ENCODE measurements at places on chromosomes 1 and 21.

DNA sequence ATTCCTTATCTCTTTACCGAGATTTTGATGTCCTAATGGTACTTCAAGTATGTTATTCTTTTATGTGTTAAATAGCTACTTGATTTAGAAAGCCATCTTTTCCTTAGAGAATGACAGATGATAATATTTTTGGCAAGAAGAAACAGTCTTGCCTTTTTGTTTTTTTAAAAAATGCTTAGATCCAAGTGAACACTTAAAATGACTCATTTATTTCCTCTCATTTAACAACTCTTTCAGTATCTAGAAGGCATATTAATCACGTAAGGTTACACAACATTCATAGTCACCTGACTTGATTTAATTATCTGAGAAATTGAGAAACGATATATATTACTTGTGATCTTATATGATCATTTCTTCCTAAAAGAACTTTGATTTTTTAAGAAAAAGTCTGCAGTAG is 52.4 kb downstream of the SUCO start:
- DNase-seq = no peak

DNA sequence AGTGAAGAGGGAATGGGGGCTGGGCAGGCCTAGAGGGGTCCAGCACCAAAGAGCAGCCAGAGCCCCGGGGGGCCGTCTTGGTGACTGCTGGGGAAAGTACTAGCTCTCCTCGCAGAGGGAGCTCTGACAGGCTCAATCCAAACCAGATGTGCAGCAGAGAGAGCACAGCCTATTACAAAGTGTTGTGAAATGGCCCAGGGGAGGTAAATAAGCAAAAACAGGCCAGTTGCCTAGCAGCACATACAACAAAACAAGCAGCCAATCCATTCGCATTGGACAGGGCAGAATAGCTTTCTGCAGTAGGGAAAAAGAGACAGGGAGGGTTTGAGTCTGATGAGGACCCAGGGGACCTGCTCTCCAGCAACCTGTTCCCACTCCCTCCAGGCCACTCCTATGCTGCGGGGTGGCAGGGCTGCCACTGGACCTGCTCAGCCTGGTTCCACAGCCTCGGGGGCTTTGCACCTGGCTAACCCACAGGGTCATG is 239.6 kb upstream of the FGGY start:
- no peak for DNase-seq

DNA sequence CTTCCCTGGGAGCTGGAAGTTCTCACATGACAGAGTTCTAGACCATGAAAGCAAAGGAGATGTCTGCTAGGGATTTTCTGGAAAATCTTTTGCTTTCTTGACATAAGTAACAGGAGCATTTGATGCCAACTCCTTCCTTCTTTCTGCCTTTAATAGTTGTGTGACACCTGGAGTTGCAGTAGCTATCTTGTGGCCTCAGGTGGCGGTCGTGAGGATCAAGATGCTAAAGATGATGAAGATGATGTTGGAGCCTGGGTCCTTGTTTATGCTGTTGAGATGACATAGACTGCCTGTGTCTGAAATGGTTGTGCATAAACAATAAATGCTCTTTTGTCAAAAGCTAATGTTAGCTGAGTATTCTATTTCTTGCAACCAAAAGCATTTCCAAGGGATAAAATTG is 32.7 kb upstream of the KIRREL1 start:
- DNase-seq = no peak

DNA sequence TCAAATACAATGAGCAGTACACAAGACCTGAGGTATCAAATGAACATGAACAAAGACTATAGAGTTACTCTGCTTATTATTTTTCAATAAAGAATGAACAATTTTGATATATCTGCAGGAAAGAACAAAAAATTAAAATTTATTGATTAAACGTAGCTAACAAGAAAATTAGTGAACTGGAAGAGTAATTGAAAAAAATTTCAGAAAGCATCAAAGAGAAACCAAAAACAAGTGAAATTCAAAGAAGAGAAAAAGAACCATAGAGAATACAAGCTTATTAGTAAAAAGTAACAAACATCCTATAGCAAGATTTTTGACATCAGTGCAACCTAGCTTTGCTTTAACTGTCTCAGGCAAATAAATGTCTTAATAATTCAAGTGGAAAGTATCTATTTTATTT is 106.6 kb downstream of the LRRIQ3 start:
- no peak for DNase-seq

DNA sequence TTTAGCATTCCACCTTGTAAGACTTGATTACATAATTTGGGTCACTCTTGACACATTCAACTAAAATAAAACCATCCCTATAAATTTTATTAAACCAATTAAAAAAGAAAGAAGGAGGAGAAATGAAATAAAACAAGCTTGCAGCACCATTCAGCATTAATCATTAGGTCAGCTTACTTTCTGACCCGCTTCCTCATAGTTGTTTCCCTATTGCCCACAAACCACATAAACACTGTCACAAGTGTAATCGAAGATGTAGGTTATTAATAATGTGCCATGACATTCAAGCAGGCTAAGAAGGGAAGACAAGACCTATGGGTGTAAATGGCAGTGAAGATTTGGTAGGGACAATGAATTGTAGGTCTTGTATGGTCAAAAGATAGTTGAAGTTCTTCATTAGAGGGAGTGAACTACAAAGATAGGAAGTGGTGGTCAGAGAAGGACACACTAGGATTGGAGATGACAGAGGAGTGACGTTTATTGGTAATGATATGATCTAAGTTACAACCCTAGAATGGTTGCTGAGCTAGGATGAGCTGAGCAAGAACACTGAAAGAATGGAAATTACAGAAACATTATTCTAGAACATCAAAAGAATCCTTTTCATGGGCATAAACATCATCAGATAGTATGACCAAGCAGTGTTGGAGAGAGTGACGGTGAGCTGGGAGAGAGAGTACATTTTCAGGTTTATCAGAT is 231.5 kb downstream of the KCNT2 start:
- DNase-seq = no peak

DNA sequence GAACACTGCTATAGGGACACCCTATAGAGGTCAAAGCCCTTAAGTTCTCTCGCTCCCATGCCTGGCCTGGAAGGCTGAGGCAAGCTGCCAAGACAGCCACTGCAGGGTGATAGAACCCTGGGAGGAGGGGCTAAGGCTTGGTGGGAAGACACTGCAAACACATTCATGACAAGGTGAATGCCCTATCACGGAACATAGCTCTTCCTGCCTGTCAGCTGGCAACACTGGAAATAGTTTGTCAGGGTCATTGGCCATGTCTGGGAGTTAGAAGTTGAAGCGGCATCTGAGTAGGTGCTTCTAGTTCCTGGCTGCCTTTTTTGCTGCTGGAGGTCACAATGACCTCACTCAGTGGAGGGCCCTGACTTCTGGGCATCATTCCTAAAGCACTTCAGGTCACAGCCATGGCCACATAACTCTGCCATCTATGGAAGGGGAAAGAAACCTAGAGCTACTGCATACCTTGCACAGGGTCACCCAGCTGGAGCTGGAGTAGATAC is 4.2 kb downstream of the FABP3 start:
- no peak for DNase-seq

DNA sequence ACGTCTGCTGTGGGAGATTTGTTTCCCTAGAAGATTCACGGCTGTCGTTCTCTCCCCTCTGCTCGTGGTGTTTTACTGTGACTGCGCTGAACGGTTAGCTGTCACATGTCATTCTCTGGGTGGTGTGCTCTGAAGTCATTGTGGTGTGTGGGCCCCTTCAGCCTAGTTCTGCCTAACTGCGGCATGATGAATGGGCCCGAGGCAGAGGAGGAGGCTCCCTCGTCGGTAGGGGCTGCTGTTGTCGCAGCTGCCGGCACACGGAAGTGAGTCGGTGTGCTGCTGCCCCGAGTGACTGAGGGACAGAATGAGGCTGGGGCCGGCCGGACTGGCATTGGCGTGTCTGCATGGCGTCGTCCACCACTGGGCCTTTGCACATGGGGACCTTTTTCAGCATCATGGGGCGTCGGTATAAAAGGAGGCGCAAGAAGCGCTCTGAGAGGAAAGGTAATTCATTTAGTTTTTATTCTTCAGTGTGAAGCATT is 77.9 kb downstream of the ADARB1 start:
- peak; percentile 49 for DNase-seq

DNA sequence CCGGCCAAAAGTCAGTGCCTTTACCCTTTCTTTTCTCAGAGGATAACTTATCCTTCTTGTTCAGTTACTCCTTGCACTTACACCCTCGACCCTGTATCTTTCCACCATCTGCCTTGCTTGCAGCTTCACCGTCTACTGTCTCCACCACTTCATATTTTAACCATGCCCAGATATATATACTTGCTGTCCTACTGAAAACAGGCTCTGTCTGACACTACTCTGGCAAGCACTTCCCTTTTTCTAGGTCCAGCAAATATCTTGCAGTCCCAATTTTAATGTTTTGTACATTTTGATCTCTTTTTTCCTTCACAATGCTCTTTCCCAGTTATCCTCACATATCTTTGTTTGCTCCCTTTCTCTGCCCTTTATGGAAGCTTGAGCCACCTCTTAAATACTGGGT is 308.6 kb downstream of the TPR start:
- no peak for DNase-seq

GRCh38 chr1:3821004-3821403 is 24.7 kb upstream of the LRRC47 start:
- no peak for DNase-seq

- DNase-seq = no peak
Measured at GRCh38 chr1:87329526-87330056, 911 bp downstream of the LMO4 start.

GRCh38 chr1:45446950-45447672 is 43.9 kb downstream of the TESK2 start:
- no peak for DNase-seq

GRCh38 chr1:216820345-216820744 is 97.1 kb upstream of the ESRRG start:
- DNase-seq = no peak

GRCh38 chr1:182080955-182081582 is 19.6 kb upstream of the ZNF648 start:
- DNase-seq = no peak

DNA sequence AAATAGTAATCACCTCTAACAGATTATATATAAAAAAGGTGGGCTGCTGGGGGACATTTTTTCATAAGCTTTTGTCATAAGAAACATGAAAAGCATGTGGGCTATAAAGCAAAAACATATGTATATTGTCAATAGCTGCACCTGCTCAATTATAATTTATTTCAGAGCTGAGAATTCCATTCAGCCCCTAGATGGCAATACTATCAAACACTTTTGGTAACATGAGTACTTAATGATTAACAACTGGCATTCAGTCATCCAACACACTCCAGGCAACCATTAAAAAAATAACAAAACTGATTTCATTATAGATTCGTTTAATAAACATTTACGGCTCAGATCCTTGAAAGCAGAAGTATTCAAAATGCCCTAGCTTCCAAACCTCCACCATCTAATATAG is 115.1 kb downstream of the KCTD3 start:
- no peak for DNase-seq

- DNase-seq = peak; percentile 21
Measured at GRCh38 chr1:67766141-67766978, 66.9 kb downstream of the GNG12 start.

- DNase-seq = no peak
Measured at GRCh38 chr21:36719614-36720013, 20.7 kb downstream of the SIM2 start.

GRCh38 chr21:45162115-45162514 is 87.7 kb downstream of the ADARB1 start:
- DNase-seq = no peak

DNA sequence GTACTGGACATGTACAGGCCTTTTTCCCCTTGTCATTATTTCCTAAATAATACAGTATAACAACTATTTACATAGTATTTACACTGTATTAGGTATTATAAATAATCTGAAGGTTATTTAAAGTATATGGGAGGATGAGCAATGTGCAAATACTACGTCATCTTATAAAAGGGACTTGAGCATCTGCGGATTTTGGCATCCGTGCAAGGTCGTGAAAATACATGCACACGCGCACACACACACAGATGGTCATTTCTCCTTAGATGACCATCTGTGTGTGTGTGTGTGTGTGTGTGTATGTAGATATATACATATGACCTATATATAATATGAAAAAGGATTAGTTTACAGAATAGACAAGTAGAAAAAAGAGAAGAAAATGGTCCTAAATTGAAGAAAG is 15.4 kb downstream of the ALG14 start:
- DNase-seq = no peak

DNA sequence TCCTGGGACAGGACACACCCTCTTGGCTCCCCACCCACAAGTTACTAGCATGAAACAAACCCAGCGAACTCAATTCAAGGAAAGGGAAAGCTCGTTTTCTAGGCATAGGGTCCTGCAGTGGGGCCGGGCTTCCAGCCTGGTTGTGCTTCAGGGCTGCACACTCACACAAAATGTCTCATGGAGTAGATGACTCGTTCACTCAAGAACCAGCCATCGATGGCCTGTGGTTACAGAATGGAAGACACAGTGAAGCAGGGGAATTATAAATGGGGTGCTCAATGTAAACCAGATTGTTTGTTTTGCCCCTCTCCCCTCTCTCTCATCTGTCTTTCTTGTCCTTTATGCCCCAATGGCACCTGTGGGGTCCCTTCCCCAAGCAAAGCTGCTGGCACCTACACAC is 56.0 kb upstream of the COX20 start:
- no peak for DNase-seq

DNA sequence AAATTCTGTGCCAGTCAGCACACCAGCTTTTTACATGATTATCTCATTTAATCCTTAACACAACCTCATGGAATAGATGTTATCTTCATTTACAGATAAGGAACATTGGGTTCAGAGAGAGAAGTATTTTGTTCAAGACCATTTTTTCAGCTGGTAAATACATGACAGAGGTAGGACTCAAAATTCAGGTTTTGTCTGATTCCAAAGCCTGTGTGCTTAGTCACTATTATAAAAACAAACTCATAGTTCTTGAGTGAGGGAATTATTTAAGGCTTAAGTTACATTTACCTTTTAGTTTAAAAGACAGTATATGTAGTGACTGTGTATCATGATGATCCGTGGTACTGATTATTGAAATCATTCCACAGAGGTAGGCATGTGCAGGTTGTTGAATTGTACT is 125.2 kb downstream of the MAGI3 start:
- DNase-seq = no peak

DNA sequence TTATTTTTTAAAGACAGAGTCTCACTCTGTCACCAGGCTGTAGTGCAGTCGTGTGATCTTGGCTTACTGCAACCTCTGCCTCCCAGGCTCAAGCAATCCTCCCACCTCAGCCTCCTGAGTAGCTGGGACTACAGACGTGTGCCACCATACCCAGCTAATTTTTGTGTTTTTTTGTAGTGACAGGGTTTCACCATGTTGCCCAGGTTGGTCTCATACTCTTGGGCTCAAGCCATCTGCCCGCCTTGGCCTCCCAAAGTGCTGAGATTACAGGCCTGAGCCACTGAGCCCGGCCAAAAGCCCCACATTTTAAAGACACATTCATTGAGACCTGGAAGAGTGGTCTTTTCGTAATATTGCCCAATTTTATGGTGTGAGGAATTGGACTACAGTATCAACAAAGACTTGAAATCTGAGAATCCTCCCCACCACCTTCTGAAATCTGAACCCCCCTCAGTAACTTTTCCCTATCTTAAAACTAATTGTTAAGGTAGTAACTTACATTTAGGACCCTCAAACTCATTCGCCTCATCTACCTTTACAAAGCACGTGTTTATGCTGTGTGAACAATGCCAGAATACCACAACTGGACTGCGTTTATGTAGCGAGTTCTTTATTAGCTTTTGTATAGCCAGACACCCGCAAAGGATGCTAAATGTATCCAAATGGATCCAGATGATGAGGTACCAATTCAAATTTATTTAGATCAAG is 2.7 kb downstream of the ERRFI1 start:
- DNase-seq = no peak

- DNase-seq = no peak
Measured at GRCh38 chr1:84319662-84320061, 18.2 kb downstream of the SAMD13 start.

GRCh38 chr21:26405735-26406361 is 167.2 kb downstream of the CYYR1 start:
- DNase-seq = no peak

Measured in activated T-cell treated with anti-CD3 and anti-CD28 coated beads for 4 hours (primary cell).